D341Med (cell line): ENCODE measurements at places on chromosomes 6 and 20.

DNA sequence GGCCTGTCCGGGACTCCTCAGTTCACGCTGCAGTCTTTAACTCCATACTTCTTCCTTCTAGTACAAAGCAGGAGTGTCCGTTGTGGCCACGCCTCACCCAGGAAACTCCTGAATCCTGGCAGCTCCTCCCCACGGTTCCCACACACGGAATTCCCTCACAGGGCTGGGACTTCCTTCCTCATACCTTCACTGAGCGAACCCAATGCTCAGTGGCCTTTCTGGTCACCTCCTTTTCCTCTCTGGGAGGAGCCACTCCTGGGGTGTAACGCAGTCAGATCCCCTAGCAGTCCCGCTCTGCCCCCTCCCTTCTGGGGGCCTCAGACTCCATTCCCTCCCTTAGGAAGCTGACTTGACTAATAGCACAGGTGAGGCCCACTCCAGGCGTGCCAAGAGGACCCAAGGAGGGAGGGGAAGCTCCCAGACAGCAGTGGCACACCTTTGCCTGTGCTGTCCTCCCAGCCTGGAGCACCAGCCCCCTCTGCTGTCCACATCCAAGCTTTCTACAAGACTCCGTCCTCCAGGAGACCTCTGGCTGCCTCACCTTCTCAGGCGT lies at the start of gene SLC52A3:
TSS of gene SLC52A3 (minus strand) at position 75 of the 553 bp plus-strand sequence. CDS start 2,726 bp downstream, outside the sequence.
- peak; percentile 69 for DNase-seq

GRCh38 chr6:168190014-168190405 lies 111.0 kb upstream of the FRMD1 start:
- no peak for DNase-seq

- no peak for DNase-seq
These were observed 76.7 kb downstream of the CEP162 start for GRCh38 chr6:84150705-84151104.

DNA sequence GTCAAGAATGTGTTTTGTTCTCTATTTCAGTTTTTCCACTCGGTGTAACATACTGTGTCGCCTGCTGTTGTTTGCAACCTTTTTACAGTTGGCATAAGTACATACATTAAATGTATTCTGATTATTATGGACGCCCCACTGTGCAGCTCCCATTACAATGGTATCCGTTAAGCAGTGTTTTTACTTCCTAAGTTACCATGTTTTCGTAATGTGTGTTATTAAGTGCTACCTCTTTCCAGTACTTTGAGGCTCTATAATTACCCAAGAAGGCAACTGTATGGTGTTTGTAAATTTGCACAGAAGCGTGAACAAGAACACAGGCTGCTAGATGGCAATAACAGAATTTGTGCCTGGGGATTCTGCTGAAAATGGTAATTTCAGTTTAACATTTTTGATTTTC lies 568.0 kb upstream of the MARCKS start:
- DNase-seq: no peak

- DNase-seq: no peak
These were observed 42.4 kb downstream of the ILRUN start for GRCh38 chr6:34654061-34654710.

DNA sequence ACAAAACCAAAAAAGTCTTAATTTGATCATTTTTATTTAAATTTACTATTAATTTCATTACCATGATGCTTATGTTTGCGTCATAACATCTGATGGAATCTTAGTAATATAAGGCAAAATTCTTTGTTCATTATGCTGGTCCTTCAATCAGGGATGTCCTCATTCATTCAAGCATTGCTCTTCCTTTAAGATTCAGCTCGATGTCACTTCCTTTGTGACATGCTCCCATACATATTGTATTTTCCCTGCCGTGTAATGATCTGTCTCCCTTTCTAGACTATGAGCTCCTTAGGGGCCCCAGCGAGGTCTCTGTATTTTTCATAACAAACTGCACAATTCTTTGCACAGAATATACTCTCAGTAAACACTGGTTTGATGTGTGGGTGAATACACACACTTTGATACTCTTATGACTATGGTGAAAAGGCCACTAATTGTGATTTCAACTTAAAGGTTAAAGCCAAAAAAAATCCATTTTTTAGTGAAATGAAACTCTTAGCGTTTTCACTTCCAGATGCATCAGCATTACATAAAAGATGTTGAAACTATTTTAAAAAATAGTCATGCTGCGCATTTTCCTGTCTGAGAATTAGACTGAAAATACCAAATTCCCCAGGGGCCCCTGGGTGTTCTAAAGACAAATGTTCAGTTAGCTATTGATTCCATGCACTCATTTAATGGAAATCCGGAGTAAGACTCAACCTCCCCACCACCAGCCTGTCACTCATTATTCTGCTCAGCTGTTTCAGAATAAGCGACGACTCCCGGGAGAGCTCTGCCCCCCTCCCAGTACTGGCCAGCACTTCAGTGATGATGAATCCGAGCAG lies 169.7 kb downstream of the ATXN1 start:
- DNase-seq: no peak

- DNase-seq: no peak
These were observed 1286.2 kb upstream of the EYS start for GRCh38 chr6:66993272-66993671.

DNA sequence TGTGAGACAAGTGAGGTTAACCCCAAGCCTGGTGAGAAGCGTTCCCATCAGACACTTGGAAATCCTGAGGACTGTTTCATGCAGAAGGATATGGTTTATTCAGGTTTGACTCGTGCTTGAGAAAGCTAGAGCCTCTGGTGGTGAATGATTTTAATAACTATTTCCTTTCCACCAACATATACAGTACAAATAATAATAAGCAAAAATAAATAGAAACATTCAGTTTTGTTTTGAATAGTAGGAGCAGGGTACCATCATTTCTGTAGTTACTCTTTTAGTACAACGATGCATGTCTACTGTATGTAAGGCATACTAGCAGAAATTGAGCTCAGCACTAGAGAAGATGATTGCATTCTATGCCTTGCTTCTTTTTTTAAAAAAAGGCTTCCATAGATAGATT lies 33.5 kb downstream of the PLG start:
- DNase-seq: no peak

- DNase-seq: peak; percentile 95
These were observed at the start of gene NFKBIE for GRCh38 chr6:44265007-44265721. NFKBIE (minus strand) TSS chr6:44265551; CDS start chr6:44265346, 205 bp downstream.

GRCh38 chr6:101286146-101286545 lies 107.4 kb upstream of the GRIK2 start:
- no peak for DNase-seq

- DNase-seq: no peak
These were observed 323.4 kb downstream of the SYNE1 start for GRCh38 chr6:152313542-152314482.

GRCh38 chr6:30744054-30744805 lies at the start of gene IER3:
IER3 (minus strand) TSS chr6:30744547; CDS start chr6:30744518, 29 bp downstream.
- DNase-seq: no peak

DNA sequence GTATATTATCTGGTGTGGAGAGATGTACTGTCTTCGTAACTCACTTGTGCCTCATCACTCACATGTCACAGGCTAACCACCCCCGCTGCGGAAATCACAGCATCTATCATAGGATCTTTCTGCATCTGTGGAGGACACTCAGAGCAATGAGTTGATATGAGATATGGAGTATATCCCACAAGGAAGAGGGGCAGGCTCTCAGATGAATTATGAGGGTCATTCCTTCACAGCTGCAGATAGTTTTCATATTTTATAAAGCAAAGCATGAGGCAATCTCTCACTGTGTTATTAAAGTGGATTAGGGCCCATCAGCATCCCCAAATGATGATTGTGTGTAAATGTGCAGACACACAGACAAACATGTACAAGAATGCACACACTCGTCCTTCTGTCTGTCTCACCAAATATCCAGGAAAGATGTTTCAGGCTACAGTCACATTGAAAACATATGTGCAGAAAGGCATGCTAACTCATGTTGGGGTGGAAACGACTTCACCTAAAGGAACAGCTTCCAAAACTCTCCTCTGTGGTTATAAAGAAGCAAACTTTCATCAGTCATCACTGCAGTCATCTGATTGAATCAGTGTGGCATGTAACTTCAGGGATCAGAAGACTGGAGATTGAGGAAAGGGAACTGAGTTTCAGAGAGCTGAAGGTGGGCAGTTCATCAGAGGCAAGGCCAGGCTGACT lies 164.7 kb downstream of the FOXC1 start:
- no peak for DNase-seq

GRCh38 chr6:13334953-13335352 lies 6.6 kb upstream of the TBC1D7 start:
- no peak for DNase-seq

DNA sequence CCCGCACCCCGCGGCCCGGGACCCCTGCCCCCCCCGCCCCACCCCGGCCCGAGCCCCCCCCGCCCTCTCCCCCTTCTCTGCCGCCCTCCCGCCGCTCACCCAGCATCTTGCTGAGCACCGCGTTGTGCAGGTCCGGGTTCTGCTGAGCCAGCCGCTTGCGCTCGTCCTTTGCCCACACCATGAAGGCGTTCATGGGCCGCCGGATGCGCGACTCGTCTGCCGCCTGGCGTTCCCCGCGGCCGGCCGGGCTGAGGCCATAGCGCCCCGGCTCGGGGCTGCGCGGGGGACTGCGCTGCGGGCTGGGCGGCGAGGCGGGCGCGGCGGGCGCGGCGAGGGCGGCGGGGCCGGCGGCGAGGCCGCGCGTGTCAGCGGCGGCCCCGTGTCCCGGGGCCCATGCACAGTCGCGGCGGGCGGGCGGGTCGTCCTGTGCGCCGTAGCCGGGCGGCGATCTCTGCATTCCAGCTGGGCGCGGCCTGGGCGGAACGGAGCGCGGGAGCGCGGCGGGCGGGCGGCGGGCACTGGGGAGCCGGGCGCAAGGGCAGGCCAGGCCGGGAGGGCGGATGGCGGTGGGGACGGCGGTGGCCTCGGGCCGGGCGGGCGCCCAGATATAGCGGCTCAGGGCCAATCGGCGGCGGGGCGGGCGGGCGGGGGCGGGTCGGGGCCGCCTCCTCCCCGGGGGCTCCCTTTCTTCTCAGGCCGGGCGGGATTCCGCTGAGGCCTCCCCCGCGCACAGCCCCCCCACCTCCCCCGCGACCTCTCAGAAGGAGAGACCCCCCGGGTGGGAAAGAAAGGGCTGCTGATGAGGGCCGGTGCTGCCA lies at the start of gene SOX18:
TSS of gene SOX18 (minus strand) at position 580 of the 818 bp plus-strand sequence. CDS start at position 457, 123 bp downstream.
- DNase-seq: peak; percentile 74

GRCh38 chr20:32820698-32821377 lies 1.1 kb downstream of the MAPRE1 start:
- no peak for DNase-seq

- DNase-seq: peak; percentile 87
These were observed 4.1 kb upstream of the BNIP5 start for GRCh38 chr6:36340618-36341454.

DNA sequence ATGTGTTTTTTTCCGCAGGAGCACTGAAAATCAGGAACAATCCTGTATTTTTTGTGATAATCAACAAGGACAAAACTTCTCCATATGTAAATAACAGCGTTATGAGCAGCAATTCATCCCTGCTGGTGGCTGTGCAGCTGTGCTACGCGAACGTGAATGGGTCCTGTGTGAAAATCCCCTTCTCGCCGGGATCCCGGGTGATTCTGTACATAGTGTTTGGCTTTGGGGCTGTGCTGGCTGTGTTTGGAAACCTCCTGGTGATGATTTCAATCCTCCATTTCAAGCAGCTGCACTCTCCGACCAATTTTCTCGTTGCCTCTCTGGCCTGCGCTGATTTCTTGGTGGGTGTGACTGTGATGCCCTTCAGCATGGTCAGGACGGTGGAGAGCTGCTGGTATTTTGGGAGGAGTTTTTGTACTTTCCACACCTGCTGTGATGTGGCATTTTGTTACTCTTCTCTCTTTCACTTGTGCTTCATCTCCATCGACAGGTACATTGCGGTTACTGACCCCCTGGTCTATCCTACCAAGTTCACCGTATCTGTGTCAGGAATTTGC lies at the start of gene TAAR6:
TSS of gene TAAR6 (plus strand) at position 102 of the 557 bp plus-strand sequence. CDS start at position 102, 0 bp downstream.
- no peak for DNase-seq

DNA sequence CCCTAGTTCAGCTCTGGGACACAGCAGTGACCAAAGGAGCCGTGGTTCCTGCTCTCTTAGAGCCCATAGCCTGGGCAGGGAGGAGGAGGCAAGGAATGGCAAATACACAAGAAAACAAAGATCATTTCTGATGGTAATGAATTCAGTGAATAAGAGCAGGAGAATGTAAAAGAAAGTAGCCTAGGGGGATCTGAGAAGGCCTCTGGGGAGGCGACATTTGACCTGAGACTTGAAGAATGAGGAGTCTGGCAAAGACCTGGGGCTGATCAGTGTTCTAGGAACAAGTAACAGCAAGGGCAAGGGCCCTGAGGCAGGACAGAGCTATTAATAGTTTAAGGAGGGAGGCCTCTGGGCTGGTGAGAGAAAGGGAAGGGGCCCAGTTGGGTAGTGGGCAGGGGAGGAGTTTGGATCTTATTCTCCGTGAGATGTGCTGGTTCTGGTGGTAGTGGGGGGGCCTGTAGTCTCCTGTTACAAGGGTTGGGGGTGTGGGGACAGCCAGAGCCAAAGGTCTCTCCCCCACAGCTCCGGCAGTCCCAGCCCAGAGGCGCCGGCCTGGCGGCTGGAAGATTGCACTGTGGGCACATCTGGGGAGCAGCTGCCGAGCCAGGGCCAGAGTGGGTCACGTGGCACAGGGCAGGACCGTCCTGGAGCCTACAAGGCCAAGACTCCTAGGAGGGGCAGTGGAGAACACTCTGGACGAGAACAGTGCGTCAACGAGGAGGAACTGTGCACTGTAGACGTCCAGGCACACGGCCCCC lies 9.3 kb upstream of the ID1 start:
- no peak for DNase-seq

GRCh38 chr6:91562955-91563354 lies 976.1 kb upstream of the MAP3K7 start:
- DNase-seq: no peak

- no peak for DNase-seq
These were observed 62.4 kb downstream of the DST start for GRCh38 chr6:56580271-56580670.

GRCh38 chr20:64225828-64226598 lies 29.5 kb upstream of the PCMTD2 start:
- DNase-seq: no peak

- DNase-seq: no peak
These were observed 41.9 kb upstream of the MOXD1 start for GRCh38 chr6:132443206-132443605.

- DNase-seq: no peak
These were observed 948 bp upstream of the DNAJC5 start for GRCh38 chr20:63893999-63894357.

GRCh38 chr20:24880356-24880755 lies 68.7 kb upstream of the CST7 start:
- no peak for DNase-seq

- DNase-seq: no peak
These were observed 304.1 kb downstream of the LAMA2 start for GRCh38 chr6:129186988-129187387.

GRCh38 chr6:7647504-7647903 lies 57.5 kb downstream of the SNRNP48 start:
- DNase-seq: no peak

GRCh38 chr6:165677091-165677490 lies 14.1 kb upstream of the PDE10A start:
- DNase-seq: no peak

DNA sequence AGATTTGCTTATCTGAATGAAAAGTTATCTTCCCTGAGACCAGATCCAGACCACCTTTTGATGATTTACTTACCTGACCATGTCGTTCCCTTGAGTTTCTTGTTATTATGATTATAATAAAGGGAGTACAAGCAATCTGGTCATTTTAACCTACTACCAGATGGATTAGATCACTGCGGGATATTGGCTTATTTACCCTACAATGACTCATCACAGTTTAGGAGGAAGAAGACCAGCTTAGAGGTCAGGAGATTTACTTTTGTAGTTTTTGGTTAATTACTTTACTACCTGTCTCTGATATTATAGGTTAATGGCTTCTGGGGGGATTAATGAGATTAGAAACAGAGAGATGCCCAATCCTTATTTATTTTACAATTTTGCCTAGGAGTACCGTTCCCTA lies 10.7 kb downstream of the PKIB start:
- DNase-seq: no peak
